ENCODE measurements at places on chromosomes 7 and 10.

DNA sequence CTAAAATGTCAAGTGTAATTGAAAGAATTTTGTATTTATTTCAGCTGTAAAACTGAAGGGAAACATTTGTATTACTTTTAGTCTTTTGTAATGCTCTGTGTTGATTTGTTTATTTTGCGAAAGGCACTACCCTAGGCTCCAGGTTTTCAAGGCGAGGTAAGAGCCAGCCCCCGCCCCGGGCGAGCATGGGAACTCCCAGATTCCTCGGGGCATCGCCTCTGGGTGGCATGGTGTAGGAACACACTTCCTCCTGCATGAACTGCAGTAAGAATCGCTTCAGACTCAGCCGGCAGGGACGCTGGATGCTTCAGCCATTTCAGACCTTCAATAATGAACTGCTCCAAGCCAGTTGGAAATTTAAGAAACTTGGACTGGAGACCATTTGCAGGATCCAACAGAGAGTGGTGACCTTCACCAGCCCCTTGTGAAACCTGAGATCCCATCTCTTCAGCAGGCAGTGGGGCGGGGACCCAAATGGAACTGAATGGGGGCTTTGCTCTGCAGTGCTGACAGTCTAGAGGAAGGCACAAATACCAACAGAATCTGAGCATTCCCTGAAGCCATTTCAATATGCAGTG lies 544.3 kb upstream of the MGMT start:
- H3K27ac ChIP-seq: peak overlapping the region; percentile 52
- H3K4me3 ChIP-seq: no peak overlapping the region
- ATAC-seq: peak; percentile 27
- no peaks in the 10 kb centered on the region for H3K4me1 ChIP-seq
- H3K27me3 ChIP-seq: peaks cover under 1% of the 10 kb centered on the region
- H3K36me3 ChIP-seq: no peaks in the 10 kb centered on the region

DNA sequence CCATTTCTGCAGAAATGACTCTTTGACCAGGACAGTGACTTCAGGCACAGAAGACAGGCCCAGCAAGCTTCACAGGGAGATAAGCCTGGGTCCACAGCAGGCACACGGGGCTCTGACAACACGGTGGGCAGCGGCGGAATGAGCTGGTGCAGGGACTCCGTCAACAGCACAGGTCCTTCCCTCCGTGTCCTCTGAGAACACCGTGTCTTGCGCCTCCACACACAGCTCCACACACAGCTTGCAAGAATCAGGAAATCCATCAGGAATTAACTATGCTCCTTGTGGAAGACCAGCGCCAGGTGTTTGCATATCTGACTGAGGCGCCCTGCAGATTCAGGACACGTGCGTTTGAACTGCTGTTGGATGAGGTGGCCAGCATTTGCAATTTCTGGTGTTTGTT lies 39.6 kb downstream of the TCERG1L start:
- no peak for ATAC-seq
- H3K4me1 ChIP-seq: no peaks in the 10 kb centered on the region
- peaks cover 56% of the 10 kb centered on the region for H3K27me3 ChIP-seq
- no peak overlapping the region for H3K4me3 ChIP-seq

DNA sequence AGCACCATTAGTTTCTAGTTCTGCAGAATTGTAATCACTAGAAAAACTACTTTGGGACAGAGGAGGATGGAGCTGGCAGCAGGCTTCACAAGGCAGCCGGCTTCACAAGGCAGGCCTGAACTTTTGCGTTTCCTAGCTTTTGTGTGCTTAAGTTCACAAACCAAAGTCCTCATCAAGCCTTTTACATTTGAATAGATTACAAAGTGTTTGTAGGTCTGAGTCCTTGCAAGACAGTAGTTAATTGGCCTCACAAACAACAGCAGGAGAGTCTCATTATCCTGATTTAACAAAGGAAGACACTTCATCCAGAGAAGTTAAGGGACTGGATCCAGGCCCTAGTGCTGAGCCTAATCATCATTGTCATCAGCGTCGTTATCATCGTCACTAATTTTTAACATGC lies 147.8 kb upstream of the AUTS2 start:
- no peaks in the 10 kb centered on the region for H3K36me3 ChIP-seq
- H3K4me1 ChIP-seq: no peaks in the 10 kb centered on the region
- ATAC-seq: no peak
- H3K27ac ChIP-seq: no peak overlapping the region
- no peaks in the 10 kb centered on the region for H3K27me3 ChIP-seq
- H3K4me3 ChIP-seq: no peak overlapping the region

GRCh38 chr7:101739775-101740398 lies 77.5 kb upstream of the CUX1 start:
- H3K27ac ChIP-seq: no peak overlapping the region
- peaks cover 12% of the 10 kb centered on the region for H3K27me3 ChIP-seq
- no peak overlapping the region for H3K4me3 ChIP-seq
- H3K4me1 ChIP-seq: peaks cover 8% of the 10 kb centered on the region
- no peak for ATAC-seq

GRCh38 chr7:149849174-149849573 lies 11.0 kb downstream of the ZNF862 start:
- no peak for ATAC-seq
- no peaks in the 10 kb centered on the region for H3K27me3 ChIP-seq
- peaks cover 5% of the 10 kb centered on the region for H3K4me1 ChIP-seq

DNA sequence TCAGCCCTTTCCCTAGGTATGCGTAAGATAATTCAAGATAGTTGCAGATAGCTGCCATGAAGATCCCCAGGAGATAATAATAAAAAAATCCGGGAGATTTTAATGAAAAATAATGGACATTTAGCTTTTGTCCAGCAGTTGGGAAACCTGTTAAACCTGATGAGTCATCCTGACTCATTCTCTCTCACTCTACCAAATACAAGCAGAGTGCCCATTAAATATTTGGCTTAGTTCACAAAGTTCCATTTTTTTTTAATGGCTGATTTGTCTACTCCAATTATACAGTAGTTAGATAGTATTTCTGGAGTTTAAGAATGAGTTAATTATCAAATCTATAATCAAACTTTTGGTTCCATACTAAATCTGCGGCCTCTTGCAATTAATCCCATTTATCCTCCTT lies 2.1 kb upstream of the SHTN1 start:
- no peaks in the 10 kb centered on the region for H3K36me3 ChIP-seq
- no peak overlapping the region for H3K27ac ChIP-seq
- no peak for ATAC-seq

GRCh38 chr10:74051736-74052342 lies 53.9 kb downstream of the VCL start:
- peaks cover 37% of the 10 kb centered on the region for H3K4me1 ChIP-seq
- peak overlapping the region; percentile 11 for H3K27ac ChIP-seq
- H3K27me3 ChIP-seq: no peaks in the 10 kb centered on the region
- no peak overlapping the region for H3K4me3 ChIP-seq
- ATAC-seq: no peak

DNA sequence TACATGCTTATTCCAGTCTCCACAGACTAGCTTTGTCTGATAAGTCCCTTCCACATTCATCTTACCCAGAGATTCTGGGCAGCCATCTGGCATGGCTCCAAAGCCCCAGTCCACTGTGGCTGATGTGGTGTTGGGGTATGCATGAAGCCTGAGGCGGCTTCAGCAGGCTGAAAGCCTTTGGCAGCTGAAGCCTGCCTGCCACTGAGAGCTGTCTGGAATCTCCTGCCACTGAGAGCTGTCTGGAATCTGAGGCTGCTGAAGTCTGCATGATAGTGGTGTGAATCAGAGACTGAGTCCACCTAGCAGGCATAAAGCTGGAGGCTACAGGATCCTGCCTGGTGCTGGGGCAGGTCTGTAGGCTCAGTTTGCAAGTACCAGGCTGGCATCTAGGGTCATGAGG lies 87.1 kb downstream of the DYNC1I1 start:
- H3K27me3 ChIP-seq: no peaks in the 10 kb centered on the region
- no peak overlapping the region for H3K27ac ChIP-seq

DNA sequence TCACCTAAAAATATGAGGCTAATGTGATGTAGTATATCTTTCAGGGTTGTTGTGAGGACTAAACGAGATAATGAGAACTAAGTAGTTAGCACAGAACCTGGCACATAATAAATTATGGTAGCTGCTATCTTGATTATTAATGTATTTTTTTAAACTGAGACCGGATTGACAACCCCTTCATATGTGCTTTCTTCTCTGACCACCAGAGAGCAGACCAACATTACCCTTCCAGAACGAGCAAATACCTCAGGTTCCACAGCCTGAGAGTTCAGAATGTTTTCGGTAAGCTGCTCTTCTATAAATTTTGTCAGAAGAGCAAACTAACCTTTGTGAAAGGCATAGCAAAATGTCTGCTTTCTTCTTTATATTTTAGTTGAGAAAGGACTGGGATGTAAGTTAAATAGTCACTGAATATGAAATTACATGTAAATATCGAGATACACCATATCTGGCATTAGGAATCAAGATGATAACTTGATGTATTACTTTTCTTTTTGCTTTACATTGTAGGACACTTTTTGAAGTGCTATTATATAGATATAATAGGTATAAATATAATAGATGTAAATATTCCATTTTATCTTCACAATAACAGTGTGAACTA lies 13.6 kb upstream of the BPGM start:
- ATAC-seq: no peak
- no peak overlapping the region for H3K4me3 ChIP-seq
- no peaks in the 10 kb centered on the region for H3K4me1 ChIP-seq
- no peaks in the 10 kb centered on the region for H3K27me3 ChIP-seq

DNA sequence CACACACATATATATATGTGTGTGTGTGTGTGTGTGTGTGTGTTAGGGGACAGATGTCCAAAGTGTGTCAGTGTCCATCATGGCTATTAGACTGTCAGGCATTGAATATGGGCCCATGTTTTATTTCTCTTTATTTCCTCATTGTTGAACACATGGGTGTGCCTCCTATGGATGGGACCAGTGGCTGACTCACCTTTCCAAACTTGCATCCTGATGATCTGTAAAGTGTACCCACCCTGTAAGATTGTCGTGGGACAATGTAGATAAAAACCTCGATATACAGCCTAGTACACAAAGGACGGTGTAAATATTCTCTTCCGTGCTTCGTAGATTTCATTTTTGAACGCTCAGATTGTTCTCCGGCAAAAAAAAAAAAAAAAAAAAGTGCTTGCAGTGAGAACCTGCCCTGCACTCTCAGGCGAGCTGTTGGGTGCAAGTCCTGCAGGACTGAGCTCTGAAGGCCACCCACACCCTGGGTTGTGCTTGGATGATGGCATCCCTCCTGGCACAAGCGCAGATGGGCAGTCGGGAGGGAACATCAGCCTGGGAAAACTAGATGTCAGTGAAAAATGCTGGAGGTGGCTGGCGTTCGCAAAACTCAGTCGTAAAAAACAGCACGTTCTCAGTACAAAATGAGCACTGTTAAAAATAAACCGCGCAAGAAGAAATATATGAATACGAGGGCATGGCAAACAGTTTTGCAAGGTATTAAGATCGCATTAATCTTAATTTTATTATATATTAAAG lies 166.9 kb downstream of the CUX1 start:
- no peak overlapping the region for H3K4me3 ChIP-seq
- ATAC-seq: no peak
- H3K27ac ChIP-seq: no peak overlapping the region

- ATAC-seq: no peak
- H3K27me3 ChIP-seq: no peaks in the 10 kb centered on the region
- peaks cover 4% of the 10 kb centered on the region for H3K4me1 ChIP-seq
- H3K4me3 ChIP-seq: no peak overlapping the region
These were observed 87.2 kb downstream of the TCF7L2 start for GRCh38 chr10:113037218-113037617.

GRCh38 chr10:10821926-10822325 lies 195.7 kb upstream of the CELF2 start:
- H3K27me3 ChIP-seq: no peaks in the 10 kb centered on the region
- H3K27ac ChIP-seq: peak overlapping the region; percentile 25
- no peak for ATAC-seq
- H3K4me3 ChIP-seq: no peak overlapping the region

GRCh38 chr10:71011141-71011540 lies 122.8 kb upstream of the PCBD1 start:
- no peak overlapping the region for H3K4me3 ChIP-seq
- no peak for ATAC-seq
- peaks cover 22% of the 10 kb centered on the region for H3K27me3 ChIP-seq
- H3K36me3 ChIP-seq: no peaks in the 10 kb centered on the region

DNA sequence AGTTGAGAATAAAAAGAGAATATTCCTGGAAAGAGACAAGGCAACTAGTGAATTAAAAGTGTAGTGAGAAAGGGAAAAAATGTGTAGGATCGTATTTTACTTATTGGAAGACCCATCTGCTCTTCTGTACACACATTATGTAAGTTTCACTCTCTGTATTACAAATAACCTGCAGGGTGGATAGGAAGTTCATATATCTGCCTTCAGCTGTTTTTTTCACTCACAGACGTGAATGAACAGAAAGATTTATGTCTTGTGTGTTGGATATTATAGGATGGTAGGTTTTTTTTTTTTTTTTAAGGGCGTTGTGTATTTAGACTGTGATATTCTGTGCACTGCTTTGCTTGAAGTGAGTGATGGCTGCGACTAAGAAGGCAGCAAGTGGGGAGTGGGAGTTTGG lies 266.5 kb downstream of the AUTS2 start:
- no peak overlapping the region for H3K27ac ChIP-seq
- no peaks in the 10 kb centered on the region for H3K27me3 ChIP-seq
- no peaks in the 10 kb centered on the region for H3K4me1 ChIP-seq
- H3K36me3 ChIP-seq: no peaks in the 10 kb centered on the region
- no peak for ATAC-seq

DNA sequence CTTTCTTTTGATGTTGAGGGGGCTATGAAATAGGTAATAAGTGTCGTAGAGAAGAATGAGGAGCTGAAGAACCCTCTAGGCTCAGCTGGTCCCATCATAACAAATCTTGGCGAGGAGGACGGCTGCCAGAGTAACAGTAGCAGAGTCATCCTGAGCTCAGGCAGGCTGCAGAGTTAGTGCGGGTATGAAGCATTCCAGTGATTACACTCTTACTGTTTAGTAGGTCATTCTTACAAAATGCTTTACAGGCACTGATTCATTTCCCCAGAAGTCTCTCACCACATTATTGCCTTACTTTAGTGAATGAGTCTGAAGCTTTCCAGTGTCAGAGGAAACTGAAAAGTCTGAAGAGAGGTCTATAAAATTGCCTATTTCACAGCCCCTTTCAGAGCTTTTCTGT lies 43.9 kb upstream of the GPR158 start:
- no peaks in the 10 kb centered on the region for H3K36me3 ChIP-seq
- no peaks in the 10 kb centered on the region for H3K27me3 ChIP-seq
- no peak overlapping the region for H3K4me3 ChIP-seq
- no peaks in the 10 kb centered on the region for H3K4me1 ChIP-seq

GRCh38 chr7:43914795-43915194 lies 8.4 kb upstream of the URGCP start:
- H3K27me3 ChIP-seq: no peaks in the 10 kb centered on the region
- no peaks in the 10 kb centered on the region for H3K4me1 ChIP-seq
- H3K27ac ChIP-seq: no peak overlapping the region
- H3K36me3 ChIP-seq: no peaks in the 10 kb centered on the region
- no peak overlapping the region for H3K4me3 ChIP-seq

Data from gastroesophageal sphincter (tissue), 4 donors.